Vein endothelial cell (primary cell): ENCODE measurements at places on chromosomes 11 and 22. TPM values are rescaled to one million over a fixed set of nuclear protein-coding genes. Genes with fewer than 3 reads are reported as not detected.

Gene MIAT
- 0.33 and 0.48 TPM in 2 replicates for total RNA-seq

Gene TAF6L
- 19.9 and 20.9 TPM in 2 replicates for total RNA-seq

Gene TMPRSS5
- total RNA-seq = 0.19 and 0.33 TPM in 2 replicates

Gene LIF
- 0.19 and 0.33 TPM in 2 replicates for total RNA-seq

Gene TIMP3
- total RNA-seq = 20.5 and 20.6 TPM in 2 replicates

Gene CYP2D6
- total RNA-seq = under 0.01 and 0.10 TPM in 2 replicates

Gene OR4A16
- total RNA-seq = not detected in 2 replicates

Gene WNT11
- not detected in 2 replicates for total RNA-seq

Gene TBX1
- 11.2 and 27.4 TPM in 2 replicates for total RNA-seq

Gene TAF10
- 20.3 and 26.8 TPM in 2 replicates for total RNA-seq

Gene HEPHL1
- under 0.01 TPM in 2 replicates for total RNA-seq

Gene NDUFS8
- 65.5 and 84.6 TPM in 2 replicates for total RNA-seq

Gene B3GAT1
- total RNA-seq = not detected in 2 replicates

Gene RAG1
- 1.9 and 2.0 TPM in 2 replicates for total RNA-seq

Gene TH
- under 0.01 TPM in 1 of 2 replicates, not detected in the other for total RNA-seq

Gene NOX4
- total RNA-seq = 67.3 and 67.6 TPM in 2 replicates

Gene OR8G5
- total RNA-seq = not detected in 2 replicates

Gene MS4A7
- not detected in 2 replicates for total RNA-seq

Gene GLYAT
- total RNA-seq = not detected in 2 replicates

Gene SH3BP1
- 0.98 and 1.4 TPM in 2 replicates for total RNA-seq

Gene TRIM48
- total RNA-seq = not detected in 2 replicates

Gene RASD2
- total RNA-seq = not detected in 2 replicates

Gene OR51B5
- not detected in 2 replicates for total RNA-seq

Gene SPA17
- 7.5 and 8.6 TPM in 2 replicates for total RNA-seq

Gene ZNF202
- 7.5 and 9.6 TPM in 2 replicates for total RNA-seq

Gene RNH1
- total RNA-seq = 211 and 222 TPM in 2 replicates

Gene CALCA
- total RNA-seq = not detected in 2 replicates

Gene ROBO4
- total RNA-seq = 505 and 745 TPM in 2 replicates

Gene OR5A1
- total RNA-seq = not detected in 2 replicates

Gene FGF19
- not detected in 2 replicates for total RNA-seq

Gene VPS26B
- 44.4 and 47.1 TPM in 2 replicates for total RNA-seq

Gene GLB1L2
- total RNA-seq = 0.67 and 1.6 TPM in 2 replicates

Gene C11orf86
- total RNA-seq = not detected in 2 replicates

Gene SLC22A6
- not detected in 2 replicates for total RNA-seq

Gene IL17REL
- total RNA-seq = under 0.01 and 0.33 TPM in 2 replicates

Gene SCGB1A1
- total RNA-seq = not detected in 2 replicates

Gene PRR33
- not detected in 2 replicates for total RNA-seq

Gene DNAJB13
- not detected in 2 replicates for total RNA-seq

Gene OR5P2
- total RNA-seq = 0.33 TPM in 1 of 2 replicates, not detected in the other

Gene SPON1
- under 0.01 TPM in 2 replicates for total RNA-seq

Gene C11orf42
- total RNA-seq = not detected in 2 replicates

Gene DCDC1
- total RNA-seq = under 0.01 TPM in 2 replicates

Gene SCN4B
- under 0.01 TPM in 2 replicates for total RNA-seq

Gene PTPMT1
- total RNA-seq = 60.3 and 73.8 TPM in 2 replicates

Gene CCDC87
- 0.65 and 0.67 TPM in 2 replicates for total RNA-seq
